Heart left ventricle (tissue), 16 donors: ENCODE measurements at places on chromosomes 4 and X. TPM values are rescaled to one million over a fixed set of nuclear protein-coding genes. Genes with fewer than 3 reads are reported as not detected.

Gene SPP1
- 1,074 TPM for total RNA-seq

Gene PF4V1
- total RNA-seq: not detected

Gene DUSP9
- not detected for total RNA-seq

Gene ETDC
- total RNA-seq: not detected

Gene EMD
- total RNA-seq: 49.6 TPM

Gene BRS3
- not detected for total RNA-seq

Gene AKAP14
- not detected for total RNA-seq

Gene RTL3
- 0.23 TPM for total RNA-seq

Gene DCAF4L1
- total RNA-seq: 0.24 TPM

Gene CXCL1
- 1.8 TPM for total RNA-seq

Gene RHOH
- 0.30 TPM for total RNA-seq

Gene FGFR3
- 1.9 TPM for total RNA-seq

Gene ZNF141
- total RNA-seq: 5.5 TPM

Gene RNF212
- total RNA-seq: not detected

Gene PRSS12
- not detected for total RNA-seq

Gene CTAG1B
- not detected for total RNA-seq
